Stimulated activated CD8-positive, alpha-beta memory T cell treated with anti-CD3 and anti-CD28 coated beads, Interleukin-15, amount 100 ng/mL, for 1 hour (primary cell): ENCODE measurements at places on chromosomes 1 and 21.

DNA sequence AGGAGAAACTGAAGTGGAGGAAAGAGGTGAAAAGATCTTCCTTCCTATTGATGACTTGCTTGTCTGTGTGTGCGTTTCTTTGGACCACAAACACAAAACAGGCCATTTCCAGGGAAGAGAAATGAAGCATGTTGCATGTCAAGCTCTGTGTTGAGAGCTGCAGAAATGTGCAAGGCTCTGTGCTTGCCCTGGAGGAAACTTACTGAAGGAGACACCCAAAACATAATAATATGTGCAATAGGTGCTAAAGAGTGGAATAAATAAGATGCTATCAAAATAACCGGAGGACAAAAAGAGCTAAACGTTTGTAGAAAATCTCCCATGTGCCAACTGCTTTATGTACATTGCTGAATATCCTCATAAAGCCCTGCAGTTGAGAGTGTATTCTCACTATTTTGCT is 195.2 kb upstream of the HMGB4 start:
- DNase-seq, result no peak

DNA sequence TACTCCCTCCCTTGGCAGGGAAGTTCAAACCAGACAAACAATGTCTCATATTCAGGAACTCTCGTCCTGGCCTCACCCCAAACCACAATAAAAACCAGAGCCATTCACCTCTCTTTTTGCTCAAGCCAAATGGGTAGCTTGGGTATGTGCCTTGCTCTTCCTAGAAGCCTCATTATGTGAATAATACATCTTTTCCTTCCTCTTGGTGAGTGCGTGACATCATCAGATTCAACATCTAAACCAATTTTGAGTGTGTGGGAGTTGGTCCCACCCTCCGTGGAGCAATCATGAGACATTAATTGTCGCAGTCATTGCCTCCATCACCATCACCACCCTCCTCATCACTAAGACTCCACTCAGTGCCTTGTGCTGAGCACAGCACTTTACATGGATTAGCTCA is 482.9 kb downstream of the PTPRU start:
- no peak for DNase-seq

DNA sequence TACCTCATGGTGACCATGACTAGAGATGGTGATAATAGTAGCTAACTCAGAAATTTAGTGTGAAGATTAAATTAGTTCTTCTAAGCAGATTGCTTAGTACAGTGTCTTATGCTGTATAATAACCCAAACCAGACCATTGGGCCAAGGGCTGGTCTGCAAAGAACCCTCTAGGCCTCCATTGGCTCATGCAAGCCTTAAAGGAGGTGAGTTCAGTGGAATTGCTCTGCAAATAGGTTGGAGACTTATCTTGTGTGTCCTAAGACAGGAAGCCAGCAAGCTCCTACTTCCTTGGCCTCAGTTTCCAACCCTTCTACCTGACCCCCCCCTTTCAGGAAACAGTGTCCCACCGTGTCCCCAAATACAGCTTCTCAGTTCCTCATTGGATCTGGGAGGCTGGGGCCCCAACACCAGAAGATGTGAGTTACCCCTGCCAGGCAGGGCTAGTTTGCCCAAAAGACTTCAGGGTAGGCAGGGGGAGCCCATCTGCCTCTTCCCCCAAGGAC is 1.9 kb upstream of the MEF2D start:
- DNase-seq, result no peak

GRCh38 chr1:223136086-223136485 is 7.0 kb downstream of the TLR5 start:
- no peak for DNase-seq

- DNase-seq, result no peak
Measured at GRCh38 chr1:179529482-179530195, 46.1 kb downstream of the NPHS2 start.

GRCh38 chr1:223712850-223713474 is 623 bp downstream of the CAPN2 start:
- DNase-seq, result no peak

DNA sequence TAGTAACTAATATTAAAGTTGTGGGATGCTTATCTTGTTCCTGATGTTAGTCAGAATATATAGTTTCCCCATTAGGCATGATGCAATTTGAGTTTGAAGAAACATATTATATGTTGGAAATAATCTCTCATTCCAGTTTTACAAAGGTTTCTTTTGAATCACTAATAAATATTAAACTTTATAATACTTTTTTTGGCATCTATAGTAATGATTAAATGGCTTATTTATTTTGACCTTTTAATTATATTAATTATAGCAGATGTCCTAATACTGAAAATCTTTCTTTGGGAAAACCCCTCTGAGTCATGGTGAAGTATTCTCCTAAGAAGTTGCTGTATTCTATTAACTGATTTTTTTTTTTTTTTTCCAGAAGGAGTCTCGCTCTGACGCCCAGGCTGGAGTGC is 28.5 kb upstream of the PTGS2 start:
- DNase-seq, result no peak

DNA sequence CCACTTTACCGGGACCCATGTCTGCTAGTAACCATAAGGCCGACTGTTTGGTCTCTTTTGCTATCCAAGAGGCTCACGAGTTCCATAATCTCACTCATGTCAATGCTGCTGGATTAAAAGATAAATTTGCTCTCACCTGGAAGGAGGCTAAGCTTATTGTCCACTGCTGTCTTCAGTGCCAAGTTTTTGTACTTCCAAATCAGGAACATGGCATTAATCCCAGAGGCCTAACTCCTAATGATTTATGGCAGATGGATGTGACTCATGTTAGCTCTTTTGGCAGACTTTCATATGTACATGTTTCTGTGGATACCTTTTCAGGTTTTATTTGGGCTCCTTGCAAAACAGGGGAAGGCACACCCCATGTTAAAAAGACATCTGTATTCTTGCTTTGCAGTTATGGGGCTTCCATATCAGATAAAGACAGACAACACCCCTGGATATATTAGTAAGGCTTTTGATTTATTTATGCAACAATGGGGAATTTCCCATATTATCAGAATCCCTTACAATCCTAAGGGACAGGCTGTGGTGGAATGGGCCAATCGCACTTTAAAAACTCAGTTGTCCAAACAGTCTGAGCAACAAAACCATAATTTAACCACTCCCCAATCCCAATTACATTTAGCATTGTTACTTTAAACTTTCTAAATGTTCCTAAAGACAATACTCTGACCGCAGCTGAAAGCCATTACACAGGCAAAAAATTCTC is 162.7 kb downstream of the IER5 start:
- DNase-seq, result no peak

GRCh38 chr1:2495026-2495425 is 18.9 kb downstream of the PLCH2 start:
- no peak for DNase-seq

DNA sequence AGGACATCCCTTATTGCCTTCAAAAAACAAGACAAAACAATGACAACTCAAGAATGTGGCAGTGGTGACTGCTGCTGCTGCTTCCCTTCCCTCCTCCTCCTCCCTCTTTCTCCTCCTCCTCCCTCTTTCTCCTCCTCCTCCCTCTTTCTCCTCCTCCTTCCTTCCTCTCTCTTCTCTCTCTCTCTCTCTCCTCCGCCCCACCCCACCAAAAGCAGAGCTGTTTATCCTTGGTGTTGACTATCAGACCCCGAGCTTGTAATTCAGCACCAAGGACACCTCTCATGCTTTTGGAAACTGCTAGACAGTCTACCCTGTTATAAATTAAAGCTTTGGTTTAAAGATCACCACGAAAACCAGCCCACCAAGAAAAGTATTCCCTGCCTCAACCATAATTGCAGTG is 72.4 kb upstream of the IFNAR2 start:
- no peak for DNase-seq

- no peak for DNase-seq
Measured at GRCh38 chr1:90798344-90798743, 81.2 kb upstream of the BARHL2 start.

GRCh38 chr1:228876187-228876586 is 140.9 kb downstream of the RHOU start:
- no peak for DNase-seq

DNA sequence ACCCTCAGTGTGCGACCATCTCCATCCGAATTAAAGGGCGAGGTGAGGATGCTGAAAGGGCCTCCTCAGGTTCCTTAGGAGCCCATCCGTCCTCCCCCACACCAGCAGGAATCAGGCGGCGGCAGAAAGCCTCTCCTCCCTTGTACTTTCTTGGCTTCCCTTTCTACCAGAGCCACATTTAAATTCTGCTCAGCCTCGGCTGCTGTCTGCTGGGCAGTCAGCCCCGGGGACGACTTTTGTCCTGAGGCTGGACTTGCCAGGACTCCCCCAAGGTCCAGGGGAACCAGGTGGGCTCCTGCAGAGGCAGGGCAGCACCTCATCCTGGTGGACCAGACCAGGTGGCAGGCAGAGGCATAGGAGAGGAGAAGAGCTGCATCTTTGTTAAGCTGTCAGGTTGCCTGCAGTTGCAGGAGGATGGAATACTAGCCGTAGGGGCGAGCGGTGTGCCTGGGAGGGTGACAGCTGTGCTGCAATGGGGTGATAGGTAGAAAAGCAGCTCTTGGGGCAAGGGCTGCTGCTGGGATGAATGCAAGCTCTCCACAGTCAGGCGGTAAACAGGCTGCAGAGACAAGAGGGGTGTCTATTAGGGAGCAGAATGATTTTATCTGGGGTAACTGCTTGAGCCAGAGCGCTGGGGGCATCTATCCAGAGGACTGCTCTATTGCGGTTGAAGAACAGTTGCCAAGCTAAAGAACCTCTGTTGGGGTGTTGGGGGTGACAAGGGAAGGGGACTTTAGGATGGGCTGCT is 46.2 kb upstream of the WASF2 start:
- no peak for DNase-seq

DNA sequence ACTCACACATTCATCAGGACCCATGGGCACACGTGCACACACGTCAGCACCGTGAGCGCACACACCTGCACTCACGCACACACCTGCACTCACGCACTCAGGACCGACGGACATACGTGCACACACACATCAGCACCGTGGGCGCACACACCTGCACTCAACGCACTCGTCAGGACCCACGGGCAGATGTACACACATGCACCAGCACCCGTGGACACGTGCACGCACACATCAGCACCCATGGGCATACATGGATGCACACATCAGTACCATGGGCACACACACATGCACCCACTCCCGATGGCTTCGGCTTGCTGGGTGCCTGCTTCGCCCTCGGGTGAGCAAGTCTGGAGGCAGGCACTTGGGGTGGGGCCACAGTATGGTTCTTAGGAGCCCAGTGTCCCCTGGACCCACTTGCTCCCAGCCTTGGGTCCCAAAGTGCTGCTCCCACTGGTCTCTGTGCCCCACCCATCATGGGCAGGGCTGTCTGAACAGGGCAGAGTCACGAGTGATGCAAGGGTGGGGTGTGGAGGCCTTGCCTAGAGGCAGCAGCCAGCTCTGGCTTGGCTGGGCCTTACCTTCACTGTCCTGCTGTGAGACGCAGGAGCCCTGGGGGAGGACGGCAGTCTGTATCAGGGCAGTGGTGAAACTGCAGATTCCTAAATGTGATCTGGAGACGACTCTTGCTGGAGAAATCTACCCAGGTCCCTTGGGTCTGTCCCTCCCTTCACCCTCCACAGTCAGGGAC is 49.8 kb downstream of the SKI start:
- DNase-seq, result no peak

DNA sequence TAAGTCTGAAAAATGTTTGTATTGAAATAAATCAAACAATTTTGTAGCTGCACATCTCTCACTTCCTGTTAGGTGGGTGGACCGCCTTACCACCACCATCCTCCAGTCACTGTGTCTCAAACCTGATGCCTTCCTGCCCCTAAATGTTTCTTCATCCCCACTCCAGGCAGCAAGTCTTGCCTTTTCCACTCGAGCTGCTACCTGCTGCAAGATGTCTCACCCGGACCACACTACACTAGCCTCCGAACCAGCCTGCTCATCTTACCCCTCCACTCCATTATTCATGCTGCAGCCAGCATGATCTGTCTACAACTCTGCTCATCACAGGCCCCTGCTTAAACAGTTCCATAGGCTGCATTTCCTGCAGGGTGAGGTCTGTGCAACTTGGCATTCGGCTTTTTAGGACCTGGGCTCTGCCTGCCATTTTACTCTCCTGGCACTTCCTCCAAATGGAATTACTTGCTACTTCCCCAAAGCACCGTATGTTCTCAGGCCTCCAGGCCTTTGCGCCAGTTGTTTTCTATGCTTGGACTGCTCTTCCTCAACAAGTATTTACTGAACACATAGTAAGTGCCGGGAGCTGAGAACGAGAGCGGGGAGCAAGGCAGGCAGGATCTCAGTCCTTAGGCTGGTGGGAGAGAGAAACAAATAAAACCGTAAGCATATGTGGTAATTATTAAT is 5.2 kb upstream of the SF3A3 start:
- DNase-seq, result no peak

- DNase-seq, result no peak
Measured at GRCh38 chr21:39461419-39461818, 9.6 kb downstream of the SH3BGR start.

GRCh38 chr1:62317021-62317768 is 2.0 kb downstream of the KANK4 start:
- no peak for DNase-seq

- DNase-seq, result no peak
Measured at GRCh38 chr1:10456661-10457060, 6.8 kb downstream of the CORT start.

DNA sequence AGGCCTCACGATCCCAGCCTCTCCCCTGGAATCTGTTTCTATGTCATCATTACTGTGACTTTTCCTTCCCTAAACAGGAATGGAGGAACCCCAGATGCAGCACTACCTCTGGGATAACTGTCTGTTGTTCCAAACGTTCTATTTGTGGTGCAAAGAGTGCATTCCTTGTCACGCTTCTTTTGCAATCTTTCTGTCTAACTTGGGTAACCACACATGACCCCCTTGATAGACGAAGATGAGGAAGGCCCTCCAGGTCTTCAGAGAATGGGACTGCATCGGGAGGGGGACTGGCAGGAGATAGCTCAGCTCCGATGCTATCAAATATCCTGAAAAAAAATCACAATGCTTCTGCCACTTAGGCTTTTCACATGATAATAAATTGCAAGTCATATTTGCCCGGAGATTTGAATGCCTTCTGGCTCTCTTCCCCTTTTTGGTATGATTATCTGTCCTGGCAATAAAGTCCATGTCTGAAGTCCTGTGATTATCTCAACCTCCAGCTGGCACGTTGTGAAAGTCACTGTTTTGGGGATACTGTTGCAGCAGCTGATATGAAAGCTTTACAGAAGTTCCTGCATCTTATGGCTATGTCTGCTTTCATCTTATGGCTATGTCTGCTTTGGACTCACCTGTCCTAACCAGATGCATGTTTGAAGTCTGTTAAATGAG is 148.7 kb upstream of the LMO4 start:
- DNase-seq, result no peak

GRCh38 chr1:39896909-39897685 is 4.6 kb downstream of the MYCL start:
- DNase-seq, result no peak

DNA sequence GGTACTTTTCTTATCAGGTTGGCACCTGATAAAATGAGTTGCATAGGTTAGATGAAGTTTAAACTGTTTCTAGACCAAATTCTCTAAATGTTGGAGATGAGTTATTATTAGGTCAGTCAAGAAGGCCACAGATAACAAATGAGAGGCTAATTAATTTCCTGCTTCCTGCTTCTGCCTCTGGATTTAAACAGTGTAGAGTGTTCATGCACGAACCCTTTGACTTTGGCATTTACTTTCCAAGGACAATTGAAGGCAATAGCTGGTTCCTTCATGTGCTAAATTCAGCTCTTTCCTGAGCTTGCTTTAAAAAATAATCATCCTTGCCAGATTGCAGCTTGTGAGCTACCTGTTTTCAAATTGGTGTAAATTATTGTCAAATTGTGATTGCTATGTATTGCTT is 80.6 kb downstream of the RASAL2 start:
- no peak for DNase-seq

GRCh38 chr21:27101523-27101922 is 134.6 kb upstream of the ADAMTS5 start:
- no peak for DNase-seq

GRCh38 chr1:83746234-83746633 is 252.7 kb downstream of the TTLL7 start:
- no peak for DNase-seq
